Kidney glomerular epithelial cell (primary cell): ENCODE measurements at places on chromosomes 16 and 17.

DNA sequence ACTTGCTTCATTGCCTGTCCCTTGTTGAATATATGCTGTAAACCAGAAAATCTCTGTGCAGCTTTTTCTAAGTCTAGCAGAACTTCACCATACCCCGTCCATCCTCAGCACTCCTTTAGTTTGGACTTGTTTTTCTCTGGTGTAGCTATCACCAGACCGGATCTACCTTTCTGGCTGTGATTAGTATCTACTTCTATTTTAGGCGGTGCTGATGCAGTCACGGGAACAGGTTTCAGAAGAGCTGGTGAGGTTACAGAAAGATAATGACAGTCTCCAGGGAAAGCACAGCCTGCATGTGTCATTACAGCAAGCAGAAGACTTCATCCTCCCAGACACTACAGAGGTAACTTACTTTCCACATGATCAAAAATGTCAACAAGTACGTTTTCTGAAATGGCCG, 46.4 kb downstream of the NUP88 start:
- DNase-seq, result no peak

DNA sequence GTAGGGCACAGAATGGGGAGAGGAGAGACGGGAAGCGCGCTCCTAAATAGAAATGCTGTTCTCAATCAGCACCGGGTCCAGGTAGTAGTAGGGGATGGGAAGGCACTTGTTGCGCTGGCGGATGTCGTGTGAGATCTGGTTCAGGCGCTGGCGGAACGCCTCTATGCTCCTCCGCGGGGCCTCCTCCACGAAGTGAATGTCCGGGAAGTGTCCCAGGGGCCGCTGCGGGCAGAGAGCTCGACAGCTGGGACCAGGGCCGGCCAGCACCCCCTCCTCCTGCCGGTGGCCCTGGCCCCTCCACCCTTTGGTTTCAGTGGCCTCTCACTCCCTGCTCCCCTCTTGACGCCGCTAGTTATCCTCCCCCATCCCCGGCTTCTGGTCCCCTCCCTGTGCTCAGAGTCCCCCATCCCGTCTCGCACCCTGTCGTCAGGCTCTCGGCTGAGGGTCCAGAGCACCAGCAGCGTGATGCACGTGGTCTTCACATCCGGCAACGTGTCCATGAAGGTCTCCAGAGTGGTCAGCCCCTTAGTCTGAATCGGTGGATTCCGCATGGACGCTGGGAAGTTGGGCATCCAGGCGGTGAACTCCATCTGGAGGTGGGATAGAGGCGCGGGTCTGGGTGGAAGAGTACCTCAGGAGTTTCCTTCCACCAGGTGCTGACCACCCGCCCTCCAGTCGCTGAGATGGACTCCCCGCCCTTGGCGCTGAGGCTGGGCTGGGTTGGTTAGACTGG, 14.6 kb downstream of the ALOX12B start:
- no peak for DNase-seq

GRCh38 chr16:85640585-85640984, 27.5 kb downstream of the GSE1 start:
- no peak for DNase-seq

- no peak for DNase-seq
Measured at GRCh38 chr16:22333457-22333994, 36.3 kb downstream of the POLR3E start.

DNA sequence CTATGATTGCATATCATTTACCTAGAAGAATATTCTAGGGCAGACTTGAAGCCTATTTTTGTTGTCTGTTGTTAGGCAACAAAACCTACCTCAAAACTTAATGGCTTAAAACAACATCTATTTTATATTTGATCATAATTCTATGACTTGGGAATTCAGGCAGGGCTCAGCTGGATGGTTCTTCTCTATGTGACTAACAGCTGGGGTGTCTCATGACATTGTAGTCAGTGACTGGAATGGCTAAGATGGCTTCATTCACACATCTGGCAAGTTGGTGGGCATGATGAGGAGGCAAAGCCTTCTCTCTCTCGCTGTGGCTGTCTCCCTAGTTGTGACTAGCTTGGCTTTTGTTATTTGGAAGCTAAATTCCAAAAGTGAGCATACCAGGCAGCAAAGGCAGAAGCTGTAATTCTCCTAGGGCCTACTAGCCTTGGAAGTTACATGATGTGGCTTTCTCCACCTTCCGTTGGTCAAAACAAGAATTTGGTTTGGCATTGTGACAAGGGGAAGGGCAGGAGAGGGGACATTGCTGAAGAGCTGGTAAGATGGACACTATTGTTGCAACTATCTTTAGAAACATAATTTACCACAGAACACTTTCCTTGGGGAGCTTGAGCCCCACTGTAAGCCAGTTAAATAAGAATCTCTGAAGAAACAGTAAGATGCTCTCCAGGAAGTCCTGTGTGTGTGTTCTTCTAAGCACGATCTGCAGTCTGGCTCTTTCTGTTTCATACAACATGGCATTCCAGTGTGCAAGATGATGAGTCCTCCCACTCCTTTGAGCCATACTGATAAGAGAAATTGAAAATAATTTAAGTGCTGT, 39.4 kb downstream of the ZNRF1 start:
- no peak for DNase-seq

- no peak for DNase-seq
Measured at GRCh38 chr17:53090770-53091169, 732.0 kb upstream of the KIF2B start.

DNA sequence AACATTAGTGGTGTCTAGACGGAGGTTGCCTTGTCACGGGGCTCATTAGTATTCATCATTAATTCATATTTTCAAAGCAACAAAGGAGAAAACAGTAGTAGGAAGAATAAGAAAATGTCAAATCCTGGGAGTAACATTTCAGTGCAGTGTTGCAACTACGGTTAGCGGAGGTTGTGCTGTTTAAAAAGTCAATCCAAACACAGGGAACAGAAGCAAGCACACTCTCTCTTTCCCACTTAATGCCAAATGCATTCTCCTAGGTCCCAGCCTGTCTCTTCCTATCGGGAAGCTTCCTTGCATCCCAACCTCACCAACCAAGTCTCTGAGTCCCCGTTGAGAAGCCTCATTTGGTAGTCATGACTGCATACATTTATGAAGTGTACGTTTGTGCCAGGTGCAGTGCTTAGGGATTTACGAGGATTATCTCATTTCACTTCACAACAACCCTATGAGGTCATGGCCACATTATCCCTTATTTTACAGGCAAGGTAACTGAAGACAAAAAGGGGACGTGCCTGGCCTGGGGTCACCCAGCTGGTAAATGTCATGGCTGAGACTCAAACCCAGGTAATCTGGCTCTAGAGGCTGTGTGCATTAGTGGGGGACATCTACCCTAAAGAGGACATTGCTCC, 283.6 kb upstream of the SALL1 start:
- no peak for DNase-seq

- no peak for DNase-seq
Measured at GRCh38 chr17:21252289-21252795, 868 bp downstream of the NATD1 start.

GRCh38 chr17:29196769-29197515, 16.7 kb upstream of the MYO18A start:
- no peak for DNase-seq

- DNase-seq, result no peak
Measured at GRCh38 chr16:85465328-85466303, 147.5 kb upstream of the GSE1 start.

DNA sequence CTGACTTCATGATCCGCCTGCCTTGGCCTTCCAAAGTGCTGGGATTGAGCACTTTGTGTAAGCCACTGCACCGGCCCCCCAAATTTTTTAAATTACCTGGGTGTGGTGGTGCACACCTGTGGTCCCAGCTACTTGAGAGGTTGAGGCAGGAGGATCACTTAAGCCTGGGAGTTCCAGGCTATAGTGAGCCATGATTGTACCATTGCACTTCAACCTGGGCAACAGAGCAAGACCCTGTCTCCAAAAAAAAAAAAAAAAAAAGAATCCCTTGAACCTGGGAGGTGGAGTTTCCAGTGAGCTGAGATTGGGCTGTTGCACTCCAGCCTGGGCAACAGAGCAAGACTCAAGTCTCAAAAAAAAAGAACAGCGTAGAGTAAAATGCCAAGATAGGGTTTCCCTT, 15.2 kb downstream of the ZNF276 start:
- no peak for DNase-seq
